ENCODE measurements at places on chromosomes 5 and 9.

- no peak for DNase-seq
Observed at GRCh38 chr9:124779368-124780059, 2.6 kb downstream of the OLFML2A start.

DNA sequence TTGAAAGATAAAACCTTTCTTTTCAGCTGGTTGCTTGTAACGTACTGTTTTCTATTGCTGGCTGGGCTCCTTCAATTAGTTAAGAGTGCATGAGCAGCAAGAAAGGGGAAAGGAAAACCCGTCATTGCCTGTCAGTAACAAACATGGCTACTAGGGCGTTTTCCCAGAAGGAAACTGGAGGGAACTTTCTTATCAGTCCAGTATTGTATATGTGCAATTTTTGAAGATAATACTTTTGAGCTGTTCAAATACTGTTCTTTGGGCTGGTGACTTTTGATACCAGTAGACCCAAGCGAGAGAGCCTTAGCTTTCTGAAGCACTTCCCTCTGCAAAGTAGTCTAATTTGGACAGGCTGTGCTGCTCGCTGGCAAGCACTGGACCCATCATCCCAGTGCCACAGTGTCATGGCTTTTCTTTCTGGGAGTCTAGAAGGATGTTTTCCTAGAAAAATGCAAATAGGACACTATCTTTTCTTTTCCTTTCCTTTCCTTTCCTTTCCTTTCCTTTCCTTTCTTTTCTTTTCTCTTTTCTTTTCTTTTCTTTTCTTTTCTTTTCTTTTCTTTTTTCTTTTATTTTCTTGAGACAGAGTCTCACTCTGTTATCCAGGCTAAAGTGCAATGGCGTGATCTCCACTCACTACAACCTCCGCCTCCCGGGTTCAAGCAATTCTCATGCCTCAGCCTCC is 149.9 kb upstream of the SMIM23 start:
- DNase-seq = no peak

DNA sequence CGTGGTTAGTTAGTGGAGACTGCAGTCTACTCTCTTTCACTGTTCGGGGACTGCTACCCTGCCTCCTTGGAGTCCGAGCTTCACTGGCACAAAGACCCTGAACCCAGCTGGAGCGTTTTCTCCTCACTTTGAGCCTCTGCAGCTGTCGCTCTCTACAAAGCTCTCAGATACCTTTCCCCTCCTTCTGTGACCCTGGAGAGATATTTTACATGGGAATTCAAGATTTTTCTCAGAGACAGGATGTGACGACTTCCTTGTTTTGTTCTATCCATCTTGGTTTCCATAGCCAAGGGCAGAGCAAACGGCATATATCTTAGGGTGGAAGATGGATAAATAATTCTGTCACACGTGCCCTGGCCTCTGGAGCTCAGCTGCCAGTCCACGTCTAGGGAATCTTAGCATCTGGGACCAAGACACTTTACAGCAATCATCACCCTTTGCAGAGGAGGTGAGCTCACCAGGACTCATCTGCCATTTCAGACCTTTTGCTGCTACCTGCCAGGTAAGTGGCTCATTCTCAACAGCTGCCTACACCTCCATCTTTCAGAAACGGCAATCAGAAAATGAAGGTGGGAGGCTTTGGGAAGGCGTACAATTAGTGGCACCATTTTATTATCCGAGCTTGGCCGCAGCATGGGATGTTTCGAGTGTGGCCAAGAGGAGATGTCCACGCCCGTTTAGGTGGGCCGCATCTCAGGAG is at the start of gene BTNL9:
Gene BTNL9 (plus strand): TSS at position 336 of the 700 bp plus-strand sequence. CDS start 5,224 bp downstream, outside the sequence.
- no peak for DNase-seq

DNA sequence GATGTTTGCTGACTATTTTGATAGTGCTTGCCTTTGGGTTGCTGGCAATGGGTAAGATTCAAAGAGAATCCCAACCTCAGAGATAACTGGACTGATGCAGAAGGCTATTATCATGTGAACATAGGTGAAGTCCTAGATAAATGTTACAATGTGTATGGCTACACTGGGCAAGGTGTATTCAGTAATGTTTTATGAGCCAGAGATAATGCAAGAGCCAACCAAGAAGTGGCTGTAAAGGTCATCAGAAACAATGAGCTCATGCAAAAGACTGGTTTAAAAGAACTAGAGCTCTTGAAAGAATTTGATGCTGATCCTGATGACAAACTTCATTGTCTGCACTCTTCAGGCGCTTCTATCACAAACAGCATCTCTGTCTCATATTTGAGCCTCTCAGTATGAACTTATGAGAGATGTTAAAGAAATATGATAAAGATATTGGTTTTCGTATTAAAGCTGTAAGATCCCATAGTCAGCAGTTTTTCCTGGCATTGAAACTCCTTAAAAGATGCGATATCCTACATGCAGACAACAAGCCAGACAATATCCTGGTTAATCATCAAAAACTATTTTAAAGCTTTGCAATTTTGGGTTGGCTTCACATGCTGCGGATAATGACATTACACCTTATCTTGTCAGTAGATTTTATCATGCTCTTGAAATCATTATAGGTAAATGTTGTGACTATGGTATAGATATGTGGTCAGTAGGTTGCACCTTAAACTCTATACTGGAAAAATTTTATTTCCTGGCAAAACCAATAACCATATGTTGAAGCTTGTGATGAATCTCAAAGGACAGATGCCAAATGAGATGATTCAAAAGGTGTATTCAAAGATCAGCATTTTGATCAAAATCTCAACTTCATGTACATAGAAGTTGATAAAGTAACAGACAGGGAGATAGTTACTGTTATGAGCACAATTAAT is 41.9 kb upstream of the TNFSF15 start:
- no peak for DNase-seq
